ENCODE measurements at places on chromosomes 6 and 20. TPM values are rescaled to one million over a fixed set of nuclear protein-coding genes. Genes with fewer than 3 reads are reported as not detected.

Gene LY6G5C
- total RNA-seq, result 0.48 TPM

Gene XKR7
- total RNA-seq, result 0.48 TPM

Gene PPP1R18
- total RNA-seq, result 20.9 TPM

Gene DSE
- total RNA-seq, result 76.8 TPM

Gene ZKSCAN3
- total RNA-seq, result 5.5 TPM

Gene ZNF184
- total RNA-seq, result 24.6 TPM

Gene MRAP2
- total RNA-seq, result 4.1 TPM

Gene HUS1B
- total RNA-seq, result not detected

Gene AGER
- total RNA-seq, result 2.9 TPM

Gene CLVS2
- total RNA-seq, result 4.1 TPM

Gene COL20A1
- total RNA-seq, result 1.2 TPM

Gene UNC93A
- total RNA-seq, result 0.72 TPM

Gene TRIM39
- 5.5 TPM for total RNA-seq

Gene DEFB116
- not detected for total RNA-seq

Gene FAM217A
- 0.48 TPM for total RNA-seq

GRCh38 chr6:117976030-117976651 lies 69.1 kb downstream of the SLC35F1 start:
- peak; percentile 27 for DNase-seq

DNA sequence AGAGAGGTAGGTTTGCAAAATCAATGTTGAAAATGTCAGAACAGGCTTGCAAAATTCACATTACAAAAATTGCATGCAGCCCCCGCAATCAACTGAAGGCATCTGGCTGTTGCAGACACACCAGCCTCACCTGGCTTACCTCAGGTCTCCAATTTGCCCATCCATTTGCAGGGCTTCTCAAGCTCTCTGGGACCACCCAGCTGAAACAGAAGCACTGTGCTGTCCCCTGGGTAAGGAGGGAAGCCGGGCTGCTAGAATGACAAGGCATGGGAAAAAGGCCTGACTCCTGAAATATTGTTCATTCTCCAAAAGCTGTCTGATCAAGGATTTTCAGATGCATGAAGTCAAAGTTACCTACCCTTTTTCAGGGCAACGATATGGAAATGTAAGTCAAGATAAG lies 52.6 kb upstream of the CD93 start:
- DNase-seq, result no peak

DNA sequence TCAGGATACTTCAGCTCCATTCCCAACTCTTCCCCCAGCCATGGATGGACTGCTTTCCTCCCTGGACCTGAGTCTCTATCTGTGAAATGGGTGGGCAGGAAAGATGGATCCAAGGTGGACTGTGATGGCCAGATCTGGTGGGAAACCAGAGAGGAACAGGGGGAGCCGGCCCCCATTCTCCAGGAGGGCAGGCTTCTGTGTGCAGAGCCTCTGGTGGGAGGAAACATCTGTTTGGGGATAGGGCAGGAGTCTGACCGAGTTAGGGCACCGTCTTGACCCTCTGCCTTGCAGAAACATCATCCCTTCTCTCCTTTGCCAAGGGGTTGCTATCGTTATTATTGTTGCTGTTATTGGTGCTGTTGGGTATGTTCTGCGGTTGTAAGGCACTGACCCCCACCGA lies 91.5 kb downstream of the TOX2 start:
- DNase-seq, result no peak

DNA sequence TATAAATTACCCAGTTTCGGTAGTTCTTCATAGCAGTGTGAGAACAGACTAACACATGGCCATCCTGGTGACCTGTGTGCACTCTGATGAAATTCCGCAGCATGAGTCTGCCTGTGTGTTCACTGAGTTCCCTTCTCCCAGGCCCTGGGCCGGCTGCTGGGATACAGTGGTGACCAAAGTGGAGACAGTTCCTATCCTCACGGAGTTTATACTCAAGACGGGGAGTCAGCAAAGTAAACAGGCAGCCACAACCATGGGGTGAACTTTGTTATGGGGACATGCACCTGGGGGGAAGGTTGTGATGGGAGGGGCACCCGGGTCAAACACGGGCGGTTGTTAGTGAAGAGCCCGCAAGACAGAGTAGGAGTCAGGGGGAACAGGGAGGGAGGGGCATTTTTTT lies 202.0 kb downstream of the CDH4 start:
- DNase-seq, result no peak

DNA sequence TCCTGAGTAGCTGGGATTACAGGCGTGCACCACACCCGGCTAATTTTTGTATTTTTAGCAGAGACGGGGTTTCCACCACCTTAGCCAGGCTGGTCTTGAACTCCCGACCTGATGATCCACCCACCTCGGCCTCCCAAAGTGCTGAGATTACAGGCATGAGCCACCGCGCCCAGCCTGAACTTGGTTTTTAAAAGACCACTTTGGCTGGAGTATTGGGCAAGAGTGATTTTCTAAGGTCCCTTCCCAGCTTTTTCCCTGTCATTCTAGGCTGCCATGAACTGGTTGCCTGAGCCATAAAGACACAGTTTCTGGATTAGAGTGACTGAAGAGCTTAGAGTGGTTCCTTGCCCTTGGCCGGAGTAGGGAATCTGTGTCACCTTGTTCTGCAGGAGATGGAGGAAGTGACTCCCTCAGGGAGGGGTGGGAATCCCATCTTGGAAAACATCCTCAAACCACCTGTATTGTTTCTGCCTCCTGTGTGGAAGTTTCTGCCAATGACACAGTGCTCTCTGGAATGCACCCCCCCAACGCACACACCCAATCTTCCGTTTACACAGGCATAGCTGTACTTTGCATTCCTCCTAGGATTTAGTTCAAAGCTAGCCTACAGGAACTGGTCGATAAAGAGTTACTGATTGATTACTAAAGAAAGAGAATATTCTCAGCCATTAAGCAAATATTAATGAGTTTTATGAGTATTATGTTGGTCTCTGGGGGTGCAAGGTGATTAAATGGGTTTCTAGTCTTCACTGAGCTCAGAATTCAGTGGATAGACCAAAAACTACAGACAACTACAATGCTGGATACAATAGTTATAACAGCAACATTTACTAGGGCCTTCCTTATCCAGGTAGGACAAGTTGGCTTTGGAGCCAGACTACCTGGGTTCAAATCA lies 18.2 kb downstream of the BCL2L1 start:
- DNase-seq, result peak; percentile 49

DNA sequence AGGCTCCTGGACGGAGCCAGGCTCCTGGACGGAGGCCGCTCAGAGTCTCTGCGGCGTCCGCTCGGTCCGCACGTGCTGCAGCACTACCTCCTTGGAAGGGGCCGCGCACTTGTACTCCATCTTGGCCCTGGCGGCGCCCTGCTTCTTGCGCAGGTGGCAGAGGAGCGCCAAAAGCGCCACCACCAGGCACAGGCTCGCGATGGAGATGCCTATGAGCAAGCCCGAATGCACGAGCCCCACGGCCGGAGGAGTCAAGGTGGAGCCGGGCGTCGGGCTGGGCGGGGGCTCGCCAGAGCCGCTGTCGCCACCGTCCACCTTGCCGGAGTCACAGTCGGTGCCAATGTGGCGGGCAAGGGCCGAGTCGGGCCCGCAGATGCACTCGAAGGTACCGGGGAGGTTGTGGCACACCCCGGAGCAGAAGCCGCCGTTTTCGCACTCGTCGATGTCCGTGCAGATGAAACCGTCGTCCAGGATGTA lies 1.7 kb downstream of the THBD start:
- DNase-seq, result no peak

DNA sequence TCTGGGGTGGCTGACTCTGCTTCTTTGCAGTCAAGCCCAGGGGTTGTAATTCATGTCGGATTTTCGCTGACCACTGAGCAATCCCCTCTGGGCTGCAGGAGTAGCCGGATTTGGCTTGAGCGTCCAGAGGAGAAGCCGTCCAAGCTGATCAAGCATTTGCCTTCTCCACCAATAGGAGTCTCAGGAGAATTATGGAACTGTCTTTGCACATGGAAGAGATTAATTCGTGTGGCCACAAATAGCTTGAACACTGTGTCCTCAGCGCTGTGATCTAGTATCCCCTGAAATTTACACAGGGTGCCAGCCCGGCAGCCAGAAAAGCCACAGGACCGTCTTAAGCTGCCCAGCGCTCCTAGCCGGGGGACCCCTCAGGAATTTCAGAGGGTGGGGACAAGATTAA lies 37.1 kb downstream of the EYA2 start:
- no peak for DNase-seq

DNA sequence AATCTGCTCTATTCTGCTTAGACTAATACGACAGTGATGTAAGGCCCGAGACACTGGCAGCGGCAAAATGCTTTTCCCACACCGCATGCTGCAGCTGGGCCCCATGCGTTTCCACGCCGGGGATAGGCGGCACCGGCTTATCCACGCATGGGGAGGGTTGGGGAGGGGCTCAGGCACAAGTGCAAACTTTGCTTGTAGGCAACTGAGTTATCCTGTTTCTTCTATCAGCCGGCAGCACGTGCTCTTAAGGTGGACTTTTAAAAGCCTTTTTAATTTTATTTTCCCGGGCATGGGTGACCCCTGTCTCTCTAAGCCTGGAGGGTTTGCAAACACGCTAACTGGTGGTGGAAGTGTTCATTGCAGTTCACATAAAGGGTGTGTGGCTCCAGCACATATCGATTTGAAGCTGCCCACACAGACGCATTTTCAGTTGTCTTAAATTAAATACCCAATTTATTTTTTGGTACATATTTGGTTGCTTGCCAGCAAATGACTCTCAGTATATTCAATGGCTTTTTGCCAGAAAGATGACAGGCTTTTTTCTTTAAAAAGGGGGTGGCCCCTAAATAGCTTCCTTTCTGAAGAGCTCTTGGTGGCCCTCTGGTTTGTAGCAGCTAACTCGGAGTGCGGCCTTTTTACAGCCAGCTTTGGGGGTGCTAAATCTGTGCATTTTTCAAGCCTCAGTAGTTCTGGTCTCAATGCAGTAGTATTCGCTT lies 561.8 kb upstream of the AGPAT4 start:
- DNase-seq, result peak; percentile 23

DNA sequence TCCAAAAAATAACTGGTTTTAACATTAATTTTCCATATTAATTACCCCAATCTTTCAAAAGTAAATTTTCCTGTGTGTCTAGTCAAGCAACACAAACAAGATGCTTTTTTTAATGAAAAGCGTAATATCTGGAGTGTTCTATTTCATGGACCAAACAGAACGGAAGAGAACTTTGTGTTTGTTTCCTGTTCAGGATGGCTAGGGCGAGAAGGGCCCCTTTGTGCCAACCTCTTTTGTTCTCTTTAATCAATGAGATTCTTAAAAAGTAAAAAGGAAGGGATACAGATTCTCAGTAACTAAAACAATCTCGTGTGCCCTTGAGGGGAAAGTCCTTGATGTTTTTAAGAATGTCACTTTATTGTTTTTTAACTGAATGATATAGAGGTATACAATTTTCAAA lies 55.7 kb downstream of the GNAS start:
- DNase-seq, result peak; percentile 15

DNA sequence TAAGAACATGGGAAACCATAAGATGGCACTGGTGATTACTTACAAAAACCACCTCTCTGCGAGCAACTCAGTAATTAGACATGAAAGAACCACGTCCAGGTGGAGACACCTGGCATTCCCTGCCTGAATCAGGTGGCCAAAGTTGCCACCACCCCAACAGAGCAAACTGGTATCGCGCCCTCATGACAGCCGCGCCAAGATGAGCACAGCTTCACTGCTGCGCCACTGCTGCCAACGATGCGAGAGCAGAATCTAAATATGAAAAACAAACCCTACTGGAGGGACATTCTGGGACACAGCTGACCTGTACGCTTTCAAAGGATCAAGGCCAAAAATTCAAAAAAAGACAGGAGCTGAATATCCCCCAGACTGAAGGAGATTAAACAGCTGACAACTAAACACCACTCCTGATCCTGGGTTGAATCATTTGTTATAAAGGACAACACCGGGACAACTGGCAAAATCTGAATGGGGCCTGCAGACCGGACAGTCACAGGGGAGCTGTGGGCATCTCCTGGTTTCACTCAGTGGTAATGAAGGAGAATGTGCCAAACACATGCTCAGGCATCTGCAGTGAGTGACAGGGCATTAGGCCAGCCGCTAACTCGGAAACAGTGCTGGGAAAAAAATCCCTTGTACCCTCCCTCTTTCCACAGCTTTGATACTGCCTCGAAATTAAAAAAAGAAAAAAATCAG lies 17.4 kb downstream of the CST7 start:
- DNase-seq, result no peak

- no peak for DNase-seq
These were observed 5.0 kb downstream of the MDFI start for GRCh38 chr6:41642960-41643898.

DNA sequence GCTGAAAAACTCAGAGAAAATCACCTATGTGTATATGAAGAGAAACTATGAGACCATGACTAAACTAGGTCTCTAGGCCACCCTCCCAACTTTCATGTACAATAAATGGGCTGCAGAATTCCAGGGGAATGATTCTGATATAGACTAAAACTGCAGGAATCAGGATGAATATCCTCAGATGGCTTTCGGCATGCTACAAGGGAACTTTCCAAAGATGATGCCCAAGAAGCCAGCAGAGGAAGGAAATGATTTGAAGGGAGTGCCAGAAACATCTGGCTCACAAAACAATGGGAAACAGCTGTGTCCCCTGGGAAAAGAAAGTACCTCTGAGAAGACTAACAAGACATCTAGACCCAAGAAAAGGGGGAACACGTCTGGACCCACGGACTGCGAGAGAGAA lies 41.1 kb downstream of the PLN start:
- DNase-seq, result no peak

GRCh38 chr6:84193114-84193708 lies 34.2 kb downstream of the CEP162 start:
- DNase-seq, result no peak

DNA sequence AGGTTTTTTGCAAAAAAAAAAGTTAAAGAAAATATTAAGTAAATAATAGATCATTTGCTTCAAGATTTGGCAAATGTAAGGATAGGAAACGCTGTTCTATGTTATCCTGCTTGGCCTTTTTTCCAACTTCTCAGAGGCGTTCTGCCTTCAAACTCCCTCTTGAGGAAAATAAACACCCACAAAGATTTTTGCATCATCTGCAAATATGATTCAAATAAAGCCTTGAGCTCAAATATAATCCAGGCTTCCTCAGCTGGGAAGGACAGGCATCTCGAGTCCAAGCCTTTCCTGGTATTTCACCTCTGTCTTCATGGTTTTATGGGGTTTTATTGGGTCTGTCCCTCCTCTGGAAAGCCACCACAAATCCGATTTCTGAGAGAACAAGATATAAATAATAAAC lies 67.7 kb upstream of the PTPN1 start:
- DNase-seq, result peak; percentile 98

DNA sequence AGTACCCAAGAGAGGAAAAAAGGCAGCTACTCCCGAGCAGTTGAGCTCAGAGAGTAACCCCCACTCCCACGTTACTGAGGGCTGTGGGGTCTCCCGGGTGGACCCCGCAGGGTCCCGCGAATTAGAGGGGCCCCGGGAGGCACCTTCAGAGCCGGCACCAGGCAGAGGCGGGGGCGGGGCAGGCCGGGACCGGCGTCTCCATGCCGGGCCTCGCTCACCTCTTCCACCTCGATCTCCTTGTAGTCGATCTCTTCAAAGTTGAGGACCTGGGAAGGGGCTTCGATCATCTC lies 381 bp downstream of the MAP3K7 start:
- DNase-seq, result no peak

- DNase-seq, result no peak
These were observed at the start of gene TMEM151B for GRCh38 chr6:44269921-44270525. TMEM151B (plus strand) TSS chr6:44270450; CDS start chr6:44270743, 293 bp downstream.

GRCh38 chr6:89585154-89585553 lies 53.4 kb downstream of the LYRM2 start:
- peak; percentile 54 for DNase-seq

GRCh38 chr6:35919085-35919826 lies 1.6 kb downstream of the SRPK1 start:
- DNase-seq, result no peak

All from umbilical cord (tissue), 2 donors.